ENCODE measurements at places on chromosomes 12 and 14.

GRCh38 chr12:13049816-13050215 is 5.6 kb downstream of the FAM234B start:
- no peak for DNase-seq

DNA sequence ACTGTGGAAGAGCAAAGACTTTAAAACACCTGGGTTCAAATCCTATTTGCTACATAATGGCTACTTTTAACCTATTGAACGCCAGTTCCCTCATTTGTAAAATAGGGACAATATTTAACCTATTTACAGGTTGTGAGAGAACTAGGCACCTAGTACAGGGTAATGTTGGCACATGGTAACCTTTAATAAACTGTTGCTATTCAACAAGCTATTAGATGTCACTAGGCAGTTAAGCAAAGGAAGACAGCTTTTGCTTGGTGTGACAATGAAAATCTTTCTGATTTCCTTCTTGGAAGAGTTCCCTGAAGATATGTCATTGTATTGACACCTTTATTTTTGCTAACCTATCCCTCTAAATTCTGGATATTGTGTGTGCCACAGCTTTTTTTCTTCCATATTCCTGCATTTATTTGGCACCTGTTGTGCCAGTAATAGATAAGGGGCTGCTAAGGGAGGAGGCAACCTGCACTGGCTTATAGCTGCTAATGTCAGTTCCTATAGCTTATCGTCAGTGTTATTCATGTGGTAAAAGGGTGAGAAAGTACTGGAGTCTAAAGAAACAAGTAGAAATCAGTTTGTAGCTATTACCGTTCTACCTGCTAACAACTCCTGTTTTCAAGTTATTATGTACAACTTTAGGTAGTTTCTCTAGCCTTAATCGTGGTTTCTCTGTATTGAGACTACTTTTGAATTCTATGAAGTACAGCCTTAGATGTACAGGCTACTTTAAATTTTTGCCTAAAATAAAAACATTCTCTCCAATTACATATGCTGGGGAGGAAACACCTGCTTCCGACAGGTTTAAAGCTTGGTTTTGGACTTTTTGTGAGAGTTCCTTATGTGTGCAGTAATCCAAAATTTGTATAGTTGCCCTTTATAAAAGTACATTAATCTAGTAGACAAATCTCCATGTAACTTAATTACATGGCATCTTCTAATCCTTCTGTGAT is 24.3 kb downstream of the HIF1A start:
- no peak for DNase-seq

- DNase-seq, result no peak
Measured at GRCh38 chr12:53504004-53504920, 3.0 kb downstream of the NPFF start.

GRCh38 chr12:131454418-131455217 is 256.3 kb upstream of the SFSWAP start:
- no peak for DNase-seq

DNA sequence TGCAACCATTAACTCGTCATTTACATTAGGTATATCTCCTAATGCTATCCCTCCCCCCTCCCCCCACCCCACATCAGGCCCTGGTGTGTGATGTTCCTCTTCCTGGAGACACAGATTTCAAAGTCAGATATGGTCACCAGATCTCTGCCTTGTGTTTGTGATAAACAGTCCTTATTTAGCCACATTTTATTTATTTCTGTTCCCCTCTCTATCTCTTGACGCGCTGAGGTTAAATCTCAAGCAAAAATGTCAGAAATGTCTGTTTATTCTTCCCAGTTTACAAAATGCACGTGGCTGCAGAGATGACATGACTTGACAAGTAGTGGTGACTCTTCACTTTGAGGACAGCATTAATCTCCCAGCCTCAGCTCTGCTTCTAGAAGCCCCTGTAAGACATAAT is 11.5 kb upstream of the RASSF3 start:
- DNase-seq, result no peak

GRCh38 chr12:51401020-51401419 is 9.8 kb upstream of the GALNT6 start:
- DNase-seq, result no peak

GRCh38 chr12:58372298-58372697 is 430.9 kb downstream of the ATP23 start:
- no peak for DNase-seq

DNA sequence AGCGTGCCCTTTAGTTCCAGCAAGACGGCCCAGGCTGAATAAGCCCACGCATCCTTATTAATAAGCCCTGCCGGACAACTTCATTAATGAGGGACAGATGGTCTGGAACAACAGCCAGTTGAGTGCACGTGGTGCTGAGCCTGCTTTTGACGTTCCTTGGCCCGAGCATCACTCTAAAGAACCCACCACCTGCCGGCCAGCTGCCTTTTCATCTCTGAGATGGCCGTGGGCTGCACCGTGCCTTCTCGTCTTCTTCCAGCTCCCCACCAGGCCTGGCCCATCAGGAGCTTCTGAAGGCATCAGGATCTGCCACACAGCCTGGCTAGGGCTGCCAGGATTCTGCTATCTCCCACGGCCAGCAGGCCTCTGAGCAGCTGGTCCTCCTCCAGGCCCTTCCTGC is 80.0 kb downstream of the AACS start:
- DNase-seq, result no peak

GRCh38 chr12:75447691-75448393 is 32.7 kb upstream of the GLIPR1 start:
- DNase-seq, result no peak

DNA sequence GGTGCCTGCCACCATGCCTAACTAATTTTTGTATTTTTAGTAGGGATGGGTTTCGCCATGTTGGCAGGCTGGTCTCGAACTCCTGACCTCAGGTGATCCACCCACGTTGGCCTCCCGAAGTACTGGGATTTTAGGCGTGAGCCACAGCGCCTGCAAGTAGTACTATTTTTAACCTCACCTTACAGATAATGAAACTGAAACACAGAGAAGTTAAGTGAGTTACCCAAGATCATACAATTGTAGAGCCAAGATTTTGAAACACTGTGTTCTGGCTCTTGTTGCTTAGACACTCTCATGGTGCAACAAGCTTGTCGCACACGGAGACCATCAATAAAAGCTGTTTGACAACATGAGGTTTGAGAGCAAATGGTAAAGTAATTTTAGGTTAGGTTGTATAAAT is 159.1 kb upstream of the LMNTD1 start:
- no peak for DNase-seq

GRCh38 chr14:72901361-72901760 is 7.5 kb upstream of the DPF3 start:
- DNase-seq, result no peak

DNA sequence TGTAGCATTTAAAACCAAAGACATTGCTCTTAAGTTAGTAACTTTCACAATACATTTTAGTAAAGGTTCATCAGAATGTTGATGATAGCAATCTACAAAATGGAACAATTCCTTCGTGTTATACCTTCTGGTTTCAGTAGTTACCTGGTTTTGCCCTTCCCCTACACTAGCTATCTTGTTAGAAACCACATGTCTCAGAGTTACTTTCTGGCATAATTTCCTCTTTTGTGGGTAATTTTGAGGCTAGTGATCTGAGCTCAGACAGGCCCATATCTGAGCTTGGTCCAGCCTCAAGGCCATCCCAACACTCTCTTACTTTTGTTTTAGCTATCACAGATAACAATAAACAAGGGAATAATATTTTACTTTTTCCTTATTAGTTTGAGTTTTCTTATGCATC is 196.9 kb downstream of the KITLG start:
- no peak for DNase-seq

- DNase-seq, result no peak
Measured at GRCh38 chr14:30375296-30375892, 183.6 kb upstream of the G2E3 start.

DNA sequence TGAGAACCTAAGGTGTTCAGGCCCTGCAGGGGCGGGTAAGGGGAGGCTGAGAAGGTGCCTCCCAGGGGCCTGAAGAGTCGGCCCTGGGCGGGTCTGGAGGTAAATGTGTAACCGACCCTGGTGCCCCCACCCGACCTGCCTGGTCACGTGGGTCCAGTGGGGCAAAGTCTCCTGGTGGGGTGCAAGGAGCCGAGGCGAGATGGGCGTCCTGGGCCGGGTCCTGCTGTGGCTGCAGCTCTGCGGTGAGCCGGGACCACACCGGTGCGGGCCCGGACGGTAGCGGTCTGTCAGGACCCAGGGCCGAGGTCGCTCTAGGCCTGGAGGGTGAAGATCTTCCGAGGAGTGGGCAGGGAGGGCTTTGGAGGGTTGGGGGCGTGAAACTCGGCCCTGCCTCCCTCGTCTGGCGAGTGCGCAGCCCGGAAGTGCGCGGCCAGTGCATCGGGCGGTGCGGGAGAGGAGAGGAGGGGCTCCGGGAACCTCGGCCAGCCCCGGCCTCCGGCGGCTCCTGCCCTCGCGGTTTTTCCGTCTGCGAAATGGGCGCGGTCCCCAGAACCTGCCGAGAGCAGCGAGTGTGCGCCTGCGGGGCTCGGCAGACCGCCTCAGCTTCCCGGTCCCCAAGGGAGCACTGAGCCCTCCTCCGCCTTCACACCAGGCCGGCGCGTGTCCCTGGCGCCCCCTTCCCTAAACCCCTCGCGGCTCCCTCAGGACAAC is at the start of gene AMN:
AMN (plus strand) TSS at position 174 of the 711 bp plus-strand sequence; CDS start at position 200, 26 bp downstream.
- no peak for DNase-seq

DNA sequence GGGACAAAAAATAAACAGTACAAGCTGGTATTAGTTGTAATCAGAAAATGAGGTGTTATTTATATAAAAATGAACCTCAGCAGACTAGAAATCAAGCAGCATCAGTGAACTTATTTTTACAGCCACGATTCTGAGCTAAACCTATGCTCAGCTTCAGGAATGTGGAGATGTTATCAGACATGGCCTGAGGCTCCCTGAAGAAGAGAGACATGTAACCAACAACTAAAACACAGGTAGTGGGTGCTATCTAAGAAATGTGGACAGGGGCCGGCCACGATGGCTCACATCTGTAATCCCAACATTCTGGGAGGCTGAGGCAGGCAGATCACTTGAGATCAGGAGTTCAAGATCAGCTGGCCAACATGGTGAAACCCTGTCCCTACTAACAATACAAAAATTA is 534.3 kb downstream of the VRK1 start:
- DNase-seq, result no peak

- DNase-seq, result no peak
Measured at GRCh38 chr12:64088431-64089349, 133.4 kb downstream of the KICS2 start.
